Activated CD8-positive, alpha-beta memory T cell treated with anti-CD3 and anti-CD28 coated beads for 48 hours (primary cell): ENCODE measurements at places on chromosomes 13 and 19.

DNA sequence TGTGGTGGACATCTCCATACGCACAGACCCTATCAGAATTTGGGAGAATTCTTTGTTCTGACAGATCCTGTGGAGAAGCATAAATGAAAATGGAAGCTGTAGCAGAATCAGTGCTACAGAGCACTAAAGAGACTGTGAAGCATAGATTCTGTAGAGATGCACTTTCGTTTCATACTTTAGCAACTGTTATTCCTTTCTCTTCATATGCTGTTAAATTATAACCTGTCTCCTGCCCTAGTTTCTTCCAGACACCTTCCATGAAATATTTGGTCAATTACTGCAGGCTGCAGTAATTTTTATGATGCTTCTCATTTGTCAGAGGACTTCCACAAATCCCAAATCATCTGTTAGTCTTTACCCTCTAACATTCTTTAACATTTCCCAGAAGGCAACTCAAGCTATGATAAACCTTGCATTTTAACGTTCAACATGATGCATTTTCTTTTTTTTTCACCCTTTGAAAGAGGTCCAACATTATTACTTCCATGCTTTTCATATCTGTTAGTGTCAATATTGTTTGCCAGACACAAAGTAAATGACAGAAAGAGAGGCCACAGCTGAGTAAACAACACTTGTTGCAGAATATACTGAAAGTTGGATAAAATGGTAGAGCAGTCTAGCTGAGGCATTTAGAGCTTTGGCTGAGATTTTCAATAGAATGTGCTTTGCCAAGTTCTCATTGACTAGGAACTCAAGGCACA, 412.7 kb downstream of the LMO7 start:
- DNase-seq: no peak

DNA sequence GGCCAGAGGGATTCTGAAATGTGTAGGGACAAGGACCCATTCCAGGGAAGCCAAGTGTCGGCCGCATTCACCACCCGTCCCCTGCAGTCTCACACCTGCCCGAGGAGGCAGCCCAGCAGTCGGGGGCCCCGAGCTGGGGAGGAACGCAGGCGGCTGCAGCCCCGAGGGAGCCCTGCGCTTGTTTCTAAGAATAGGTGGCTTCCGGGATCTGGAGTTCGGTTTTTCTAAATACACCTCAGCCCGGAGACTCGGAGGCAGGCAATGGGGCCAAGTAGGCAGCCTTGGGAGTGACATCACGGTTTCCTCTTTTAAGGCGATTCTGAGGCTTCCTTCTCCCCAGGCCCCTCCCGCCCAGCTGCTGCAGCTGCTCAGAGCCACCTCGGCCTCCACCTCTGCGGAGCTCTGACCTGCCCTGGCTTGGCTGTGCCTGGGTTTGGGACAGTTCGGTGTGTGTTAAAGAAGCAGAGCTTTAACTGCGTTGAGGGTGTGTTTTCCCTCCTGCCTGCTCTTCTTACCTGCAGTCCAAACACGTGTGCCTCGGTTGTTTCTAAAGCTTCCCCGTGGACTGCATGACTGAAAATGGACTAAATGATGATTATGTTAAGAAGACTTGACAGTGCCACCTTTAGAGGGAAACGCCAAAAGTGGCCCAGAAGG, 80.5 kb downstream of the COL4A2 start:
- no peak for DNase-seq

- DNase-seq: no peak
Measured at GRCh38 chr13:51222037-51222685, at the start of gene FAM124A. FAM124A (plus strand) TSS chr13:51222398; CDS start chr13:51222502, 104 bp downstream.

GRCh38 chr13:36211567-36211966, 2.8 kb downstream of the SOHLH2 start:
- DNase-seq: no peak

GRCh38 chr13:110640591-110641029, 25.3 kb downstream of the NAXD start:
- DNase-seq: no peak

GRCh38 chr19:19594381-19594780, 24.1 kb downstream of the PBX4 start:
- no peak for DNase-seq

DNA sequence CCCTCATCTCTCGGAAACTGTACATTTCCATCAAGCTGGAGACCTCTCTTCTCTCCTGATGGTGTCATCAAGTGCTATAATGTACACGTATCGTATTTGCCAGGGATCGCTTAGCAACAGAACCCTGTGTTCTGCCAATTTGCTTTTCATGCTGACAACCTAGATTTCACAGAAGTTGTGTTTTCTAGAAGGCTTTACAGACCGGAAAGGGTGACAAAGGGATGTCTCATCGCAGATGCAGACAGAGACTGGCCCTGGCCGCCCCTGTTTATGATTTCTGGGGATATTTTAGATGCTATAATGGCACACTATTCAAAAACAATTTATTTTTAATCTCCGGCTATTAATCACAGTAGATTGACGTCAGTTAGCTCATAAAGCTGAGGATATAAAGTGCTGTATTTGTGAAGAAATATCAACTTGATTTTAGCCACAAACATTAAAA, 291.4 kb downstream of the IRS2 start:
- DNase-seq: no peak

- peak; percentile 19 for DNase-seq
Measured at GRCh38 chr13:75636436-75637180, 478 bp downstream of the LMO7 start.

GRCh38 chr19:10952809-10953208, 8.0 kb upstream of the SMARCA4 start:
- no peak for DNase-seq

- no peak for DNase-seq
Measured at GRCh38 chr13:41648314-41648935, 191.1 kb downstream of the RGCC start.

GRCh38 chr19:47549261-47549862, 23.6 kb downstream of the ZNF541 start:
- DNase-seq: no peak

- no peak for DNase-seq
Measured at GRCh38 chr19:4352701-4353121, 9.3 kb downstream of the MPND start.

- DNase-seq: no peak
Measured at GRCh38 chr13:83077499-83077898, 804.8 kb downstream of the SLITRK1 start.

- DNase-seq: no peak
Measured at GRCh38 chr13:33554919-33555791, 262.8 kb upstream of the RFC3 start.

DNA sequence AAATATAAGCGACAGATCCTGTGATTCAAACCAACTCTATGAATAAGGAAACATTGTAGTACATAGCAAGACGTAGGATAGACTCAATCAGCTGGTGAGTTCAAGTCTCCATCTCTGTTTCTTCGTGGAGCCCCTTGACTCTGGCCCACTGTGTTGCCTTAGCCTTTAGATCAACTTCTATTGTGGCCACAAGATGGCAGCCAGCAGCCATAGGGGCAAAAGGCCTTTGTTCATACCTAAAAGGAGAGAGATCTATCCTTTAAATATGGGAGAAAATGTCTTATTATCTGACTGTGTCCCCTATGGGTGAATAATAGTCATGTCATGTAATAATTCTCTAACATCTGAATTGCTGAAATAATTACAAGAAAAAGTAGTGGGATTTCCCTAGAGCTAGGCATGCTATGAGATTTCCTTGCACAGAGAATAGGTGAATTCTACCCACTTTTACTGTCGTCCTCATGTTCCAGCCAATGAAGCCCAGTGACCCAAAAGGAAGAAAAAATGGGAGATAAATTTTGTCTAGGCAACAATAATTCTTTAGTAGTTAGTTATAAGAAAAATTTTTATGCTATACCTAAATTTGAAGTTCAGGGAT, 129.4 kb downstream of the PCDH20 start:
- DNase-seq: no peak

- DNase-seq: no peak
Measured at GRCh38 chr19:50039968-50040367, 14.2 kb downstream of the ZNF473 start.

DNA sequence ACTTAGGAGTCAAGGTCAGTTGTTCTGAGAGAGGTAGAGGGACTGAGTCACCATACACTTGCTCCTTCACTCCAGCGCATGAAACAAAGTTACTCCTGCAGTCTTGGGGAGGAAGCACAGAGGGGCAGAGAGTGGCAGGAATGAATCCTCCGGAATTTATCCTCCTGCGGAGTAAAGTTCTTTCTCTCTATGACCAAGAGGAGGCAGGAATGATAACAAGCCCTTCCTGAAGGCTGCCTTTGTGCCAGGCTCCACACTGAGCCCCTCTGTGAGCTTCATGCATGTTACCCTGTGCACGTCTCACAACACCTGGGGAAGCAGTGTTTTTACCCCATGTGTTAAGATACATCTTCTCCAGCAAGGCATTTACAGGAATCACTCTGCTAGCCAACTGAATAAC, 458.4 kb downstream of the KLF12 start:
- no peak for DNase-seq

DNA sequence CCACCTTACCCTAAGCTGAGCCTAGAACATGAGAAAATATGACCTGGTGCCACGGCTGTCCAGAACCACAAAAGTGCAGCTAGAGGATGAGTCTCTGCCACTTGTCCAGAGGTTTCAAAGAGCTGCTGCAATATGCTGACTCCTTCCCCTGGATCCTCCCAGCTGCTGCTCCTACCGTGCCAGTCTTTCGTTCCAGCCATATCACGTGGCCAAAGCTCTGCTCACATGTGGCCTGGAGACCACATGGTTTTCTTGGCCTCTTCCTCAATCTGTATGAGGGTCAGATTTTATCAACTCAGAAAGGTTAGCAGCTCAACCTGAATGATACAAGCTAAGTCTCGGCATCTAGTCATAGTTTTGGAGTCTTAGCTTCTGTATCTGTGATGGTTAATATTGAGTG, 3.2 kb upstream of the SACS start:
- DNase-seq: no peak

DNA sequence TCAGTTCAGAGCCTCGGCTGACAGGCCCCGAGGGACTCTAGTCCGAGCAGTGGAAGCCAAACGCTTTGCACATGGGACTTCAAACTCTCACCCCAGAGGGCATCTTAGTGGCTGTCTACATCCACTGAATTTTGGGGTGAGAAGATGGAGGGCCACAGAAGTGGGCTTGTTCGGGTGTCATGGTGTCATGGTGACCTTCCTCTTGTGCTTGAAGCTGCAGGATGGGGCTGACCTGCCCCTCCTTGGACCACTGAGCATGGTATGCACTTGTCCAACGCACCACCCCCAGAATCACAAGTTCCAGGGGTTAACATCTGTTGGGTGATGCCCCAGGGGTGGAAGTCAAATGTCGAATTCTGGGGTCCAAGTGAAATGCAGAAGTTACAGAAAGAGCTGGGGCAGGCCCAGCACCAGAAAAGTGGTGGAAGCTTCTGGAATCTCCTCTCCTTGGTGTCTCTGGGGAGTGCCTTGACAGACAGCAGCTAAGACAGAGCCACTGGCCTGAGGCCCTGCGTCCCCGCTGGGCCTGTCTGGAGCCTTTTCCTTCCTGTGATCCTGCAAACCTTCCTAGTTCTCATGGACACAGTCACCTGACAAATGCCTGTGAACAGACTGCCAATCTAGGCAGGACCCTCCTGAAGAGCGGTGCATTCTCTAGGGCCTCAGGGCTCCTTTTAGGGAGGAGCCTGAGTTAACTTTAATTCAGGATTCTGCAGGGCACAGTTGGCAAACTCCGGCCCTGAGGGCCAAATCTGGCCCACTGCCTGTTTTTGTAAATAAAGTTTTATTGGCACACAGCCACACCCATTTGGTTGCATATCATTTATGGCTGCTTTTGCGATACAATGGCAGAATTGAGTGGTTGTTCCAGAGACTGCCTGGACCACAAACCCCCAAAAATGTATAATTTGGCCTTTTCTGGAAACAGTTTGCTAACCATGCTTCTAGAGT, 65.1 kb upstream of the RANBP3 start:
- DNase-seq: no peak

GRCh38 chr19:33865306-33865705, 68.6 kb downstream of the KCTD15 start:
- DNase-seq: no peak

DNA sequence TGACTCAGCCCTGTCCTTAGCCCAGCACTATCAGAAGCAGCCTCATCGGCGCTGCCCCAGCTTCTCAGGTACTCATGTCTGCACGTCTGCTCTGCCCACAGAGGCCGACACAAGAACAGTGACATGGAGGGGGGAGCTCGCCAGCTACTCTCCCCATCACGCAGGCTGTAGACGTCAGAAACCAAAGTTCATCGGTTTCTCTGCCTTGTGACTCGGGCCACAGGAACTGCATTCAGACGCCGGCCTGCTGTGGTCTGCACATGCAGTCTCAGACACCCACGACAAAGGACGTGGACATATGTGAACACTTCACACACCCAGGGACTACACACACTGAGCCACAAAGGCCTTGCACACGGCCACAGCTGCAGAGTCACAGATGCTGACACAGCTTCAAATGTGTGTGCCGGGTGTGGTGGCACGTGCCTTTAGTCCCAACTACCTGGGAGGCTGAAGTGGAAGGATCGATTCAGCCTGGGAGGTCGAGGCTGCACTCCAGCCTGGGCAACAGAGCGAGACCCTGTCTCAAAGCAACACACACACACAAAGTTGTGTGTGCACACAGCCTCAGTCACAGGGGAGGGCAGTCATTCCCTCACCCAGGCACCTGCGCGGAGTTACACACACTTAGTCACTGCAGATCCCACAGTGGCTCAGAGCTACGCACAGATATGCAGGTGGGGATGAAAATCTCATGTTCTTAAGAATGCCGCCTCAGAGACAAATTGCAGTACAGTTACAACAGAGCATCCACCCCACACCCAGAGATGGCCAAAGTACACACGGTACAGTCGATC, 4.9 kb upstream of the ZFP36 start:
- DNase-seq: peak; percentile 57

GRCh38 chr19:55441692-55442321, 1.3 kb downstream of the SHISA7 start:
- no peak for DNase-seq

- DNase-seq: no peak
Measured at GRCh38 chr19:42247640-42248199, 5.3 kb upstream of the GSK3A start.

- no peak for DNase-seq
Measured at GRCh38 chr13:48258002-48258401, 25.0 kb downstream of the ITM2B start.

DNA sequence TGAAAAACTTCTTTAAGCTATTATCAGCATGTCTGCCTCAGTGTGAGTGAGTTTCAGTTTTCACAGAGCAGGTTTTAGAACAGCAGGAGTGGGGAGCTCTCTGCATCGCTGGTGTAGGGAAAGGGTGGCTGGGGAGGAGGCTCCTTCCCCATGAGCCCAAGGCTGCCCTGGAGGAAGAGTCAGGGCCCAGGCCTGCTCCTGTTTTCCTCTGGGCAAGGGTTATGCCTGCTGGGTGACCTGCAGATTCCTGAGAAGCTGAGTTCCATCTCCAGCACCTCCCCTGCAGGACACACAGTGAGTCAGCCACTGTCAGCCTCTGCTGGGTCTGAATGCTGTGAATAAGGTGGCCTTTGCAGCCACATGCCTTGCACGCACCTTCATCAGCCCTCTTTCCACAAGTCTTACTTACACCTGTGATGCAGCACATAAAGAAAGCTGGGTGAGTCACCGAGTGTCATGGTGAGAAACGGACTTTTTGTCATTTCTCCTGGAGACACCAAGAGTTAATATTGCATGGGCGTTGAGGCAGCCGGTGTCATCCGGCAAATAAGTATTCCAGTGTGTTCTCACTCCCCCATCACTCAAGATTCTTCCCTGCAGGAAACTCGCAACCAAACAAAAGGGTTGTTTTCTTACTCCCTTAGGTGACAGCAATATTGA, 186.4 kb upstream of the KL start:
- no peak for DNase-seq

GRCh38 chr19:54069470-54069869, 5.8 kb upstream of the VSTM1 start:
- DNase-seq: no peak
